ENCODE measurements at places on chromosomes 4 and X.

- no peak for DNase-seq
These were observed 1368.2 kb downstream of the STIM2 start for GRCh38 chr4:28228561-28229491.

- DNase-seq, result no peak
These were observed 134.5 kb upstream of the PCDH10 start for GRCh38 chr4:133014473-133015135.

DNA sequence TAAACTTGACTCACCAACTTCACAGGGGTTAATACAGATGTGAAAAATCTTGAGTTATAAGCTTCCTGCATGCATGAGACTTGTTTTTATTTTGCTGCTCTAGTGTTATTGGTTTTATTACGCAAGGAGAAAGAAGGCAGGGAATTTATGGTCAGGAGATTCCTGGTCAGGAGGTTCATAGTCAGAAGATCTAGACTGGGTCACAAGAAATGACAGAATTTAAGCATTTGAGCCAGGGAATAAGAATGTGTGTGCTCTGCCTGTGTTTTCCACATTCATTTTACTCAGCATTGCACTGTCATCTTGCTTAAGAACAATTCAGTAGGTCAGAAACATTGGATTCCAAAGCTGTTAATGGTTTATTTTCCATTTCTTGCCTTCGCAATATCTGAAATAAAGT is 2522.1 kb downstream of the ARAP2 start:
- no peak for DNase-seq

GRCh38 chr4:188194421-188194820 is 55.2 kb downstream of the TRIML1 start:
- no peak for DNase-seq

DNA sequence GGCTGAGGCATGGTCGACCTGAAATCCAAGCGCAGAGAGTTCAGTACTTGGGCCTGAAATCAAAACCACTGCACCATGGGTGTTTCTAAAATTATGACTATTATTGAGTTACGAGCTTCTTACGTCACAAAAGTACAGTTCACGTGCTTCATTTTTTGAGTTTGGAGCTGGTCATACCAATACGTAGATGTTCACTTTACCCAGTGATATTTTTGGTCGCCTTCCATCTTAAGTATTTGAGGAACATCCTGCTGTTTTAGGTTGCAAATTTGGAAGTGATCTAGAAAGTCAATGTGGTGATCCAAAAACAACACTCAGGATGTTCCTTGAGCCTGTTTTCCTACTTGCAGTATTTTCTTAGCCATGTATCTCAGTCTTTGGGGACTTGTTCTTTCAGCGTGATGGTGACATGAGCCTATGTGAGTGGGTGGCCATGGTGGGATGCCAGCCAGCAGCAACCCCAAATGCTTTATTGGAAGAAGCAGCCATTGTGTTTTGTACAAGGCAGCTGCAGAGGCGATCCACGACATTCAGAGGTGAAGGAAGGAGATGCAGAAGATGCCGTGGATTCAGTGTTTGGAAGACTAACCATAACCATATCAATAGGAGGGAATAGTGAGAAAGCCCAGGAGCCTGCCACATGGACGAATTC is 28.7 kb downstream of the LDB2 start:
- DNase-seq, result no peak

DNA sequence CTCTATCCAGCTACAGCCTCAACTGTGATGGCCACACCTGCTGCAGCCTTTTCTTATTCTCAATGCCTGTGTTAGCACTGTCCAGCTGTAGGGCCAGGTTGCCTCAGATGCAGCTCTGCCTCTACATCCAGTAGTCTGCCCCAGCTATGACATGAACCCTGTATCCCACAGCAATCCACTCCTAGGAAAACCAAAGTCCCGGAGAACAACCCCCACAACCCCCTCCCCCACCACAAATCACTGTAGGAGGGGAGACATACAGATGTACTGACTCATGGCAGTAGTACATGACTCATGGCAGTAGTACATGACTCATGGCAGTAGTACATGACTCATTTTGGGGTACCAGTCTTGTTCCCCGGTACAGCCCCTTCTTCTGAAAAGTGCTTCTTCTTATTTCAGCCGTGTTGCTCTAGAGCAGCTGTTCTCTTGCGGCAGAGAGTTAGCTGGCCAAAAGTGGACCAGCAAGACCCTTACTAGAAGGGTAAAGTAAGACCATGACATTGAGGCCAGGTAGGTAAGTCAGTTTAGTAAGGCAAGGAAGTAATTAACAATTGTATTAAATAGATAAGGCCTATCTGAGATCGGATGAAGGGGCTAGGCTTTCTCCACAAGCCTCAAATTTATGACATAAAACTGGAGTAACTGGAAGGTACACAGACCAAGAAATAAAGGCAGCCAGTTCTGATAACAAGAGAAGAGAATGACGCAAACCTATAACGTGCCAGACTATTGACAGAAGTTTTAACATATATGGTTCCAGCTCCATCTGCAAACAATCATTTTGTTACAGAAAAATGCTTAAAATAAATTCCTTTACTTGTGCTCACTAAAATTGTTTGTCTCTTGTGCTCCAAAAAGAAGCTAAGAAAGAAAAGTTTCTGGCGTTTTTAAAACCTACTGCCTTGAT is 221.4 kb downstream of the TACR3 start:
- DNase-seq, result no peak

GRCh38 chr4:4559596-4559995 is 17.7 kb upstream of the STX18 start:
- DNase-seq, result no peak

GRCh38 chr4:169438057-169438480 is 167.3 kb upstream of the SH3RF1 start:
- DNase-seq, result no peak

DNA sequence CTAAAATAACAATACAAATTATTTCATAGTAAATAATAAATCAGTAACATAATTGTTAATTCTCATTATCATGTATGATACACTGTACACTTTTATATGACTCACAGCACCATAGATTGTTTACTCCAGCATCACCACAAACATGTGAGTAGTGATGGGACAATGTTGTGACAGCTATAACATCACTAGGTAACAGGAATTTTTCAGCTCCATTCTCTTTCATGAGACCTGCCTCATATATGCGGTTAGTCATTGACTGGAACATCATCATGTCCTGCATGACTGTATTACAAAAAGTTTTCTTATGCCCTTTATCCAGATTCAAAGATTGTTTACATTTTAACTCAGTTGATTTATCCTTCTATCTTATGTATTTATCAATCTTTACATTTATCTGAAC is 1530.0 kb downstream of the PCDH18 start:
- no peak for DNase-seq

DNA sequence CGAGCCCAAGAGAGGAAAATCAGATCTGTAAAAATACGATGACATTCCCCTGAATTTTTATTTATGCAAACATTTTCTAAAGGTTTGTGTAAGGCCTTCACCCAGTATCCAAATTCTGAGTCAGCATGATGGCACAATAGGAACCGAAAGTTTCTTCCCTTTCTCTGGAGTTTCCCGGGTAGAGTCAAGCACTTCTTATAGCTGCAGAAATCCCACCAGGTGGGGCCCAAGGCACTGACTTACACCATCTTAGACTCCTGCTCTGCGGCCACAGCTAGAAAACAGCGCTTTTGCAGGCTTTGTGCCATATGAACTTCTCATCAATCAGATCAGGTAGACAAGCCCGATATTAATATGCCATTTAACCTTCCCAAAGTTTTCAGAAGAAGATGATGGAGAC is 13.4 kb downstream of the LEF1 start:
- no peak for DNase-seq

- DNase-seq, result no peak
These were observed 66.6 kb downstream of the EDNRA start for GRCh38 chr4:147547314-147548056.

DNA sequence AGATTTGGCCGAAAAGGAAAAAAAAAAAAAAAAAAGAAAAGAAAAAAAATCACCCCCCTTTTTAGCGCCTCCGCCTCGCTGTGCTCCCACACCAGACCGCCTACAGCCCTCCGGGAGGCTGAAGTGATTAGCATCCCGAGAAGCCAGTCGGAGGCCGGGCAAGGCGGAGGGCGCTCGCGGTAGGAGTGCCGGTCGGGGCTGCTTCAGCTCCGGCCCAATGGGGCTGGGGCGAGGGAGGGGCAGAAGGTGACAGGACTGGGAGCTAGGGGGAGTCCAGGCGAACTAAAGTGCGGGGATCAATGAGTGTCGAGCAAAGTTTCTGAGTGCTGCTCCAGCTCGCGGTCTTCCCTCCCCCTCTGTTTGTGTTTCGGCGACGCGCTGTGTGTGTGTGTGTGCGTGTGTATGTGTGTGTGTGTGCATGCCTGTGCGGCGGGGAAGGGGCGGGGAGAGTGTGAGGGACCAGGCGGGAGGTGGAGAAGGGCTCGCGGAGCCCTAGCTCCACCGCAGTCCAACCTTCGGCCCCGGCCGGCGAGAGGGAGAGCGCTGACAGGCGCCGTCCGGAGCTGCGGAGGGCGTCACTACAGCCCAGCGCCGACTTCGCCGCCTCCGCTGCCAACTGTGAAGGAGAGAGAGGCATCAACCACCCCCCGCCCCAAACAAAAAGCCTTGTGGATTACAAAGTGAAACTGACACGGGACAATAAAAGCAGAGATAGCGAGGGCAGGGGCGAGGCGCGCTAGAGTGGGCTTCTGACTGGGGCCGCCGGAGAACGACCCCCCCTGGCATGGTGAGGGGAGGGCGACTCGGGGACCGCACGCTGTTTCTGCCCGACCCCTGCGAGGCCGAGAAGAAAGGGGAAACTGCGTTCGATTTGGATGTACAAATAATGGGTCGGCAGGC is at the start of gene FAT4:
TSS of gene FAT4 (plus strand) at position 280 of the 900 bp plus-strand sequence. CDS start 1,457 bp downstream, outside the sequence.
- DNase-seq, result peak; percentile 84

DNA sequence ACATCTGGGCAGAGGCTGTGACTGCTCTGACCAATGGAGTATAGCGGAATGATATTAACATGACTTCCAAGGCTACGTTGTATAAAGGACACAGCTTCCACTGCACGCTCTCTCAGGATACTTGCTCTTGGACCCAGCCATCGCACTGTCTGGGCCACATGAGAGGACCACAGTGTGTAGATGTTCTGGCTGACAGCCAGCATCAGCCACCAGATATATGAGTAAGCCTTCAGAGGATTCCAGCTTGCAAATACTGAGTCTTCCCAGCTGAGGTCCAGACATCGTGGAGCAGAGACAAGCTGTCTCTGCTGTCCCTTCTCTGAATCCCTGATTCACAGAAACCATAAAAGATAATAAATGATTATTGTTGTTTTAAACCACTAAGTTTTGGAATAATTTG is 146.8 kb upstream of the USP9X start:
- no peak for DNase-seq

GRCh38 chr4:155062948-155063347 is 145.5 kb upstream of the NPY2R start:
- no peak for DNase-seq

GRCh38 chrX:136057567-136057966 is 72.3 kb downstream of the SLC9A6 start:
- no peak for DNase-seq

DNA sequence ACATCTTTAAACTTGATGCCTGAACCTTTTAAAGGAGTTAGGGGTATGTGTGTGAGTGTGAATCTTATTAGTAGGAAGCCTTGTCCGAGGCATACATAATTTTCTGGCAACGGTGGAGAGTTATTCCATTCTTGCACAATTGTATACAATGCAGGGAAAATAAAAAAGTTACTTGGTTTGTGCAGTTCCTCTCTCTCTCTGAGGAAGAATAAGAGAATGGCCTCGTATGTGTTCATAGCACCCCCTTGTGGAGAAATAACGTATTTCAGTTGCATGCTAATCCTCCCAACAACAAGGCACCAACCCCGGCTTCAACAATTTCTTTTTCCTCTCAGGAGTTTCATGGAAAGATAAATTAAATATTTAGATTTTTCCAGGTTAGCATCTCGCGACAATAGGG is 33.7 kb upstream of the FGF13 start:
- no peak for DNase-seq
